ENCODE measurements at places on chromosomes 16 and 17. TPM values are rescaled to one million over a fixed set of nuclear protein-coding genes. Genes with fewer than 3 reads are reported as not detected.

GRCh38 chr17:964876-965275 is 14.7 kb downstream of the NXN start:
- DNase-seq: peak; percentile 34
- H3K27ac ChIP-seq: no peak overlapping the region
- peaks cover 17% of the 10 kb centered on the region for H3K4me1 ChIP-seq
- peaks cover 3% of the 10 kb centered on the region for H3K27me3 ChIP-seq
- H3K36me3 ChIP-seq: no peaks in the 10 kb centered on the region
- no peak overlapping the region for H3K4me3 ChIP-seq

DNA sequence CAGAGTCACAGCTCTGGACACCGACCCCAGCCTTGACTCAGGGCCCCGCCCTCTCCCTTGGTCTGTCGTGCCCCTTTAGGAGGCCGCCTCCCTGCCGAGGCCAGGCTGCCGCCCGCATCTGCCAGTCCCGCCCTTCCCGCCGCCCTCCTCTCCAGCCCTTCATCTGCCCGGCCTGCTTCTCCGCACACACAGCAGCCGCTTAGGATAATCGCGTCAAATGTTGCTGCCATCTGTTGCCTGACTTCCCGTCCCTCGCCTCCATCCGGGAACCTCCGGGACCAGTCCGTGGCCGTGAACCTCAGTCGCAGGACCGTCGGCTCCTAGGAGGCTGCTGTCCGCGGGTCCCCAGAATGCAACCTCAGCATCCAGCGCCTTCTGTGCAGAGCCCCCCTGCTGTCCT is 11.9 kb downstream of the GSE1 start:
- peaks cover 7% of the 10 kb centered on the region for H3K4me1 ChIP-seq
- no peak overlapping the region for H3K4me3 ChIP-seq
- H3K27me3 ChIP-seq: no peaks in the 10 kb centered on the region
- no peak for DNase-seq
- no peaks in the 10 kb centered on the region for H3K36me3 ChIP-seq
- H3K27ac ChIP-seq: no peak overlapping the region

GRCh38 chr17:30334421-30334820 is 564 bp upstream of the TMIGD1 start:
- peaks cover 5% of the 10 kb centered on the region for H3K4me1 ChIP-seq
- H3K4me3 ChIP-seq: no peak overlapping the region
- no peak overlapping the region for H3K27ac ChIP-seq
- no peaks in the 10 kb centered on the region for H3K36me3 ChIP-seq

- DNase-seq: peak; percentile 49
- no peak overlapping the region for H3K27ac ChIP-seq
- H3K27me3 ChIP-seq: no peaks in the 10 kb centered on the region
- H3K36me3 ChIP-seq: no peaks in the 10 kb centered on the region
- peaks cover 37% of the 10 kb centered on the region for H3K4me1 ChIP-seq
Observed at GRCh38 chr17:40518401-40519088, 17.1 kb upstream of the TNS4 start.

GRCh38 chr16:48949636-48950035 is 332.0 kb downstream of the CBLN1 start:
- no peaks in the 10 kb centered on the region for H3K36me3 ChIP-seq
- no peaks in the 10 kb centered on the region for H3K4me1 ChIP-seq
- peak; percentile 32 for DNase-seq

GRCh38 chr17:81258292-81258691 is 19.2 kb downstream of the NDUFAF8 start:
- no peak for DNase-seq
- H3K4me1 ChIP-seq: peaks cover 15% of the 10 kb centered on the region
- H3K36me3 ChIP-seq: peaks cover 2% of the 10 kb centered on the region

- H3K27me3 ChIP-seq: no peaks in the 10 kb centered on the region
- DNase-seq: no peak
- no peak overlapping the region for H3K27ac ChIP-seq
- H3K4me1 ChIP-seq: no peaks in the 10 kb centered on the region
Observed at GRCh38 chr17:38766341-38766740, 13.8 kb downstream of the PSMB3 start.

CPHXL2 gene
- not detected for total RNA-seq

CLEC10A gene
- not detected for total RNA-seq

DNA sequence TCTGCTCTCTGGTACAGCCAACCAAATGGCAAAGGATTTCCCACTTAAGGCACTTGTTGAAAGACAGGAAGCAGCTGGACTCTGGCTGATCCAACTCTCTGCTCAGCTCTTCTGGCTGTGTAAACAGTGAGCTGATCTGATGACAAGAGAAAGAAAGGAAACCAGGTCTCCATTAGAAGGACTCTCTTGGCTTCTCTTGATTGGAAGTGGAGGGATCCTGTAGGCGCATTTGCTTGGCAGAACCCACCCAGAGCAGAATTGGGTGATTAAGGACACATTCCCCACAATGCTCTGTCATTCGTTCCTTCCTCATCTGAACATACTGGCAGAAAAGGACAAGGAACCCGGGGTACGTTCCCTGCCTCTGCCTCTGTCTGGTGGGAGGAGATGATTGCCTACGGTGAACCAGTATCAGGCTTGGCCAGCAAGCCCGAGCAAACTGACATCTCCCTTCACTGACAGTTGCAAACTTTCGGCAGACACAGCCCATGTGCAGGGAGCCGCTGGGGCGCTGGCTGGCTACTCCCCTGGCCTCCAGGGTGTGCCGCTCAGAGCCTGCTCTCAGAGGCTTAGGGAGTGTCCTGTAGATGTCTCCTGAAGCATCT is 29.1 kb downstream of the LDHD start:
- DNase-seq: peak; percentile 31
- no peaks in the 10 kb centered on the region for H3K36me3 ChIP-seq
- peaks cover 4% of the 10 kb centered on the region for H3K4me1 ChIP-seq
- no peak overlapping the region for H3K4me3 ChIP-seq
- no peaks in the 10 kb centered on the region for H3K27me3 ChIP-seq
- H3K27ac ChIP-seq: no peak overlapping the region
